ENCODE measurements at places on chromosomes 11 and 22.

DNA sequence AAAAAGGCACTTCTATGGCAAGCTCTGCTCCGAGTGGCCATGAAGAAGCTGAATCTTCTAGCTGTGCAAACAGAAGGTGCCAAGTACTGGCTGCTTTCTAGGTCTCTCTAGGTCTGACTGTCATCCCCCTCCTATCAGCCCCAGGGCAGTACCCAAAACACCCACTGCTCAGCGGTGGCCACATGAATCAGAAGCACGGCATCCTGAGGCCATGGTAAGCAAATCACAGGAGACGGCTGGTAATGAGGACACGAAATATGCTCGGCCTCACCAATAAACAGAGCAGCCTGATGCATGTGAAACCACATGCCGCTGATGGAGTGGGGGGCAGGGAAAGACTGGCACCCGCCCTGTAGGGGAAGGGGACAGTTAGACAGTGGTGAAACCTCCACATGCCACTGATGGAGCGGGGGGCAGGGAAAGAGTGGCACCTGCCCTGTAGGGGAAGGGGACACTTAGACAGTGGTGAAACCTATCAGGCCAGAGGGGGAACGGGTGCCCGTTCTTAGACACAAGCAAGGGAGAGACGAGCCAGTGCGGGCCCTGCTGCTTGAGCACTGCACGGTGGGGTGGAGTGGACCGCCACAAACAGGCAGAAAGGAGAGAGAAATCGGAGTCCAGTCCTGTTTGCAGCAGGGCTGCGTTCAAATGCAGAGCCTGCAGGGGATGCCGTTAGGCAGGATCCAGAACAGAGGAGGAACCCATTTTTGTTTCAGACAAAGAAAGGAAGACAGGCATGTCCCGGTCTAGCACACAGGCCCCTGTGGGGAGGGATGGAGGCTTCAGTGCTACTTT, 29.9 kb upstream of the MOB2 start:
- no peak for DNase-seq

- no peak for DNase-seq
These were observed 255.6 kb upstream of the PLET1 start for GRCh38 chr11:112516261-112516660.

GRCh38 chr22:19706661-19707151, 7.6 kb upstream of the SEPTIN5 start:
- no peak for DNase-seq

DNA sequence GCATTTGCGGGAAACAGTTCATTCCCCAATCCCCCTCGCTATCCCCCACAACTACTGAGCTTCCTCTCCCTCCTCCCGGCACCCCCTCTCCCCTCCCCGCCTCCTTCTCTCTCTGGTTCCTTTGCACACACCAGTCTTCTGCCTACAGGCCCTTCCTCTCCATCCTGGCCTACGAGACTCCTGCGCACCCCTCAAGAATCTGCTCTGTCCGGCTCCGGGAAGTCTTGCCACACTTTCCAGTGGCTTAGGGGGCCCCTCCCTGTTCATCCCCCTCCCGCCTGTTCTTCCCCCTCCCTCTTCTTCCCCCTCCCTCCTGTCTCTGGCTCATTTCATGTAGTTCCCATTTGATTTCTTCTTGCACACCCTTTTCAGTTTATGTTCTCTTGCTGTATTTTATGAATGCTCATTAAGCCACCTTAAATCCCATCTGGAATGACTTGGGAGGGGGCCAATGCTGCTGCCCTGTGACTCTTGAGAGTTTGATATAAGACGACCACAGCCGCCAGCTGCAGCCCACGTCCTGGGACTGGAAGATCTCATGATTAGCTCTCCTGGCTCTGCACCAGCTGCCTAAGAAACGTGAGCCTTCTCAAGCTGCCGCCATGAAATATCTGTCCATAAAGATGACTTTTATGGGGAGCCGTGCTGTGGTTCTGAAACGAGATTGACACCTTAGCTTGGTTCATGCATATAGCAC, 50.9 kb downstream of the RPS6KA4 start:
- no peak for DNase-seq

GRCh38 chr22:45670981-45671782, 452 bp upstream of the ATXN10 start:
- DNase-seq = no peak

DNA sequence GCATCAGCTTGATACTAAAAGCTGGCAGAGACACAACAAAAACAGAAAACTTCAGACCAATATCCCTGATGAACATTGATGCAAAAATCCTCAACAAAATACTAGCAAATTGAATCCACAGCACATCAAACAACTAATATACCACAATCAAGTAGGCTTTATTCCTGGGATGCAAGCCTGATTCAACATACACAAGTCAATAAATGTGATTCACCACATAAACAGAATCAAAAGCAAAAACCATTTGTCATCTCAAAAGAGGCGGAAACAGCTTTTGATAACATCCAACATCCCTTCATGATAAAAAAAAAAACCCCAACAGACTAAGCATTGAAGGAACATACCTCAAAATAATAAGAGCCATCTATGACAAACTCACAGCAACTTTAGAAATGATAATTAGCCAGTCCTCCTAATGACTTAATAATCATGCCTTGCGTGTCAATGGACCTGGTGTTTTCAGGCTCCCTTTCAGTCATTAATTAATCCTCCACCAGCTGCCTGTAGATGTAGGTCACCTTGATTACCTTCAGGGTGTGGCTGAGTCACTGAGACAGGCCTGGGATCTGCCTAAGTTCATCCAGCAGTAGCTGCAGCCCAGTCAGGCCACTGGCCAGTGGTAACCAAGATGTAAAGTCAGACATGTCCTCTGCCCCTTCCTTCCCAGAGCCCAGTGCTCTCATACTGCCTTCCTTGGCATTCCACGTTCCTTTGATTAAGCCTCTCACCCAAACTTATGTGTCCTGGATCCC, 109.8 kb downstream of the EHF start:
- DNase-seq = no peak

Data from NCI-H446 treated with DMSO at 0.1 percent for 48 hours (cell line).